Smooth muscle cell of the brain vasculature (primary cell): ENCODE measurements at places on chromosomes 6 and 20.

DNA sequence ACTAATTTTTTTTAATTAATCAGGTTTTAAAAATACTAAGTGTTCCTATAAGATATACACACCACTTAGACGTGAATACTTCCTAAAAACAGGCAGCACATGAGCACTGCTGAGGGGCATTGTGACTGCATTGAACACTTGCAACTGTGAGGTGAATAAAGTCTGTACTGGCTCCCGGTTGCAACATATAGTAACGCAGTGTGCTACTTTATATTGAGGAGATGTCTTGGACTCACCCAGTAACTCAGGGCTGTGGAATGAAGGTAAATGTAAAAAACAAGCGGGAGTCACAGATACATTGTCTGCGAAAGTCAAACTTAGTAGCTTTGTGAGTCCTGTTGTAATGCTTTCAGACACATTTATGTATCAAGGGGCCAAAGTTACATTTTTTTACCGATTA is 17.0 kb upstream of the HLA-A start:
- no peak for DNase-seq

- DNase-seq, result no peak
These were observed 374.3 kb downstream of the LMBRD1 start for GRCh38 chr6:69422475-69422874.

DNA sequence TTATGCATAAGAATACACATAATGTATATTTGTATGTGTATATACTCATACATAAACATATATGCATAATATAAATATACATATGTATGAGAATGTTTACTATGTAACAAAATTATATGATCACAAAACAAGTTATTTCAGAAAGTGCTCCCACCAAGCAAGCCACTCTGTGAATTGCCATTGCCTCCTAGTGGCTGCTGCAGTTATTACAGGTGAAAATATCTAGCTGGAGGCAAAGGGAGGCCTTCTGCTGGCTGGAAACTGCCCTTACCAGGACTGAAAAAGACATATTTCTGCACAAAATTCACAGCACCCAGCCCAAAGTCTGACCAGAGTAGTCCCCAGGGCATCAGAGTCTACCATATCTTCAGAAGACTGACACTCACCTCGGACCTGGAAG is 14.4 kb upstream of the ADAM33 start:
- no peak for DNase-seq

- no peak for DNase-seq
These were observed 31.1 kb downstream of the DOP1A start for GRCh38 chr6:83098589-83098988.

DNA sequence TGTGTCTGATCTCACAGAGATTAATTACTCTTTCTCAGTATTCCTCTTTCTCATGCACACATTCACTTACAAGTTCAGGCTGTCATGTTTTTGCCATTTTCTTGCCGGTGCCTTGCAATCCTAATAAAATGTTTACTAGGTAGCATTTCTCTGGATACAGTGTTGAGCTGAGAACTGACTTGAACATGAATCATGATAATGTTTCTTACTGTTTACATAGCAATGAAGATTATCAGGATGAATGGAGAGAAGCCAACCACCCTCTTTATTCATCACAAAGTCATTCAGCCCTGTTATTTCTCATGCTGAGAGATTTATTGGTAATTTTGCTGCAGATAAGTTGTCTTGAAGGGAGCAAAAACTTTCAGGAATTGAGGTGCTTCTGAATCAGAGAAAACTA is 185.5 kb upstream of the ECI2 start:
- DNase-seq, result no peak

GRCh38 chr20:31604567-31605030 is 490 bp upstream of the ID1 start:
- DNase-seq, result no peak

GRCh38 chr6:67131827-67132226 is 1424.8 kb upstream of the EYS start:
- no peak for DNase-seq

GRCh38 chr6:89140347-89141156 is 5.3 kb upstream of the PM20D2 start:
- no peak for DNase-seq

DNA sequence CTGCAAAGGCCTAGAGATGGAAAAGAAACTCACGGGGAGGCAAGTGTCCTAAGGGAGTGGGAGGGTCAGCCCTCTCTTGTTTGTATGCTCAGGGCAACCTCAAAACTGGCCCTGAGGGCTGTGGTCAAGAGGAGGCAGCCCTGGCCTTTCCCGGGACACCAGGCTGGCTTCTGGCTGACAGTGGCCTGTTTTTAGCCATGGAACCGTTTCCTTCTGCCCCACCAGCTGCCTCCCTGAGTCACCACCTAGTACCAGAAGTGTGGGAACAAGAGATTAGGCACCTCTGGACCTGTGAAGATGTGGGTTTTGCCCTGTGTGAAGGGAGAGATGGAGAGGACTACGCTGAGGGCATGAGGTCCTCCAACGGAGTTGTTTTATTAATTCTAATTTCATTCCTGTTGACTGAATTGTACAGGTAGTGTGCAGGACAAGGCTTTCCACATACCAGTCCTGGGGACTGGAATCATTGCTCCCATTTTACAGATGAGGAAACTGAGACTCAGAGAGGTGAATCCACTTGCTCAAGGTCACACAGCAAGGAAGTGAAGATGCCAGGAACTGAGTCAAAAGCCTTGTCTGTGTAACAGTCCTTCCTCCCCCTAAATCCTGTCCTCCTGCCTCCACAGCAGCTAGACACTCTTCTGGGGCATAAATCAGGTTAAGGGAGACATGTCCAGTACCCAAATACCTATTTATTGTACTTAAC is 5.5 kb downstream of the FOXS1 start:
- no peak for DNase-seq

DNA sequence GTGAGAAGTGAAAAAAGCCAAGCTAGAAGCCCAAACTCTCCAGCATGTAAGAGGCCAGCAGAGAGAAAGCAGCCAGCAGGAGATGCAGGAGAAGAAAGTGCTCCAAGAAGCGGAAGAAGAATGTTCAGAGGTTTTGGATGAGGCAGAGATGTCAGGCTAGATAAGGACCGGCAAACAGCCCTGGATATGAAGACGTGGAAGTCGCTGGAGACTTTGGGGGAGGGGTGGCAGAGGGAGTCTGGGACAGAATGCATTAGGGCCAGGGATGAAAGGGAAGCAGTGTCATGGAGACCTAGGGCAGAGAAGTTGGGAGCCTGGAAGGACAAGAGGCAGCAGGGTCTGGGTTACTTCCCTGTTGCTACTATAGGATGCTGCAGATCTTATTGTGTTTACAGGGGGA is 5.3 kb upstream of the SCUBE3 start:
- no peak for DNase-seq

- DNase-seq, result peak; percentile 62
These were observed 1.0 kb downstream of the CCN2 start for GRCh38 chr6:131949909-131950766.

DNA sequence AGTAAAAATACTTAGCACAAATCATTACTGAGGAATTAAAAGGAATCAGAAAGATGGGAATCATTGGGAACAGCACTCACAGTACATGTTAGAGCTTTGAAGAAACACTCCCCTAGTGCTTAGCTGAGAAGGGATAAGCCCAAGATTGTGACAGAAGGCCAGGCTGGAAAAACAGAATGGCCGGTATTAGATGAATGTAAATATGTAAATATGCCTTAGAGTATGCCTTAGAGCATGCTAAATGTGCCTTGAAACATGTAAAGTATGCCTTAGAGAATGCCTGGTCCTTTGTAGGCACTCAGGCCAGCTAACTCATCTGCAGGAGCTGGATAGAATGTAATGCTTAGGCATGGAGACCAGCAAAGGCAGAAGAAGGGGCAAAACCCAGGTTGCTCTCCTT is 10.6 kb upstream of the TENT5A start:
- no peak for DNase-seq

GRCh38 chr6:41443616-41444525 is 102.3 kb upstream of the FOXP4 start:
- no peak for DNase-seq

- DNase-seq, result no peak
These were observed 6.7 kb downstream of the PCK1 start for GRCh38 chr20:57567471-57568079.

GRCh38 chr6:81808851-81809570 is 56.5 kb upstream of the TENT5A start:
- DNase-seq, result no peak

DNA sequence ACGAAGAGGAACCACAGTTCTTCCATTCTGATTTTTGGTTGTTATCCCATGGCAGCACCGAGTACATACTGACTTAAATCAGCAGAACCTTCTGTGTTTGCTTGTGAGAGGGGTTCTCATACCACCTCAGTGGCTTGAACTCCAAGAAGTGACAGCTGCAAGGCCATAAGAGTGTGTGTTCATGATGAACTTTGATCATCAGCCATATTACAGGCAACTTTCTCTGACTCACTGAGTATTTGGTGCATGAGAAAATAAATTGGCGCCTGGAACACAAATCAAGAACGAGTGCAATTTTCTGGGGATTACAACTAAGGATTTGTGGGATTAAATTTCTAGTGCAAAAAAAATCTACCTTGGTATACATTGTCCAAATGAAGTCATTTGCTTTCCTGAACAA is 68.9 kb downstream of the CYP39A1 start:
- no peak for DNase-seq

DNA sequence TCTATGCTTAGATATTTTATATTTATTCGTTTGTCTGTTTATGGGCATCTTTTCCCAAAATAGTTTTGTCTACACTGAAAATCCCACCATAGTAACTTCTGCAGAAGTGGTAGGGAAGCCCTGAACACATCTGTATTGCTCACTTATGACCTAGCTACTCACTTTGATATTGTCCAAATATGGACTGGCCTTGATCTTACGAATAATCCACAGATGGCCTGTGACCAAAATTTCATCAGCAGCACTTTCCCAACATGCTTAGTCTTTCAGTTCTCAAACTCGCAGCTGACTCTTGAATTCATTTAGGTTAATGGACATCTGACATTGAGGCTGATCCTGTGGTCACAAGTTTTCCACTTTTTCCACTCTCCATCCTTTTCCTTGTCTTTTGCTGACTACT is 80.8 kb upstream of the BEND3 start:
- no peak for DNase-seq

GRCh38 chr6:33280539-33280938 is 3.6 kb downstream of the B3GALT4 start:
- DNase-seq, result no peak

- DNase-seq, result no peak
These were observed 71.2 kb upstream of the EMILIN3 start for GRCh38 chr20:41437836-41438235.

DNA sequence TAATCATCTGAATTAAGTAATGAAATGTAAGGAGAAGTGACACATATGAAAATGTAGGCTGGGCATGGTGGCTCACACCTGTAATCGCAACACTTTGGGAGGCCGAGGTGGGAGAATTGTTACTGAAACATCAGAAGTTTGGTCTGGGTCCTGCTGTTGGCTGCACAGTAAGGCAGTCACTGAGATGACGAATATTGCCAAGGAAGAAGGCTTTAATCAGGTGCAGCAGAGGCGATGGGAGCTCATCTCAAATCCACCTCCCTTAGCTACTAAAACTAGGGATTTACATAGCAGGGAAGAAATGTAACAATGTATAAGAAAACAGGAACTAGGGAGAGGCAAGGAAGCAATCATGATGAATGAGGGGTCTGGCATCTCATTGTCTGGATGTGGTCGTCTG is 50.1 kb downstream of the RBM24 start:
- DNase-seq, result no peak

- DNase-seq, result no peak
These were observed 97.3 kb downstream of the ANKRD60 start for GRCh38 chr20:58131151-58131550.

DNA sequence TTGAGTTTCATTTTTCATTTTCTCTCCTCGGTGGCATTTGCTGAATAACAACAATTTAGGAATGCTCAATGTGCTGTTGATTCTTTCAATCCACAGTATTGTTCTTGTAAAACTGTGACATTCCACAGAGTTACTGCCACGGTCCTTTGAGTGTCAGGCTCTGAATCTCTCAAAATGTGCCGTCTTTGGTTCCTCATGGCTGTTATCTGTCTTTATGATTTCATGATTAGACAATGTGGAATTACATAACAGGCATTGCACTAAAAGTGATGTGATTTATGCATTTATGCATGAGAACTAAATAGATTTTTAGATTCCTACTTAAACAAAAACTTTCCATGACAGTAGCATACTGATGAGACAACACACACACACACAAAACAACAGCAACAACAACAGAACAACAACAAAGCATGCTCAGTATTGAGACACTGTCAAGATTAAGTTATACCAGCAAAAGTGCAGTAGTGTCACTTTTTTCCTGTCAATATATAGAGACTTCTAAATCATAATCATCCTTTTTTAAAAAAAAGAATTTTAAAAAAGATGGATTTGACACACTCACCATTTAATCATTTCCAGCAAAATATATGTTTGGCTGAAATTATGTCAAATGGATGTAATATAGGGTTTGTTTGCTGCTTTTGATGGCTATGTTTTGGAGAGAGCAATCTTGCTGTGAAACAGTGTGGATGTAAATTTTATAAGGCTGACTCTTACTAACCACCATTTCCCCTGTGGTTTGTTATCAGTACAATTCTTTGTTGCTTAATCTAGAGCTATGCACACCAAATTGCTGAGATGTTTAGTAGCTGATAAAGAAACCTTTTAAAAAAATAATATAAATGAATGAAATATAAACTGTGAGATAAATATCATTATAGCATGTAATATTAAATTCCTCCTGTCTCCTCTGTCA is 88.1 kb downstream of the SNAP25 start:
- DNase-seq, result no peak

- no peak for DNase-seq
These were observed 236.1 kb downstream of the SYNDIG1 start for GRCh38 chr20:24705486-24705885.

- no peak for DNase-seq
These were observed 18.2 kb upstream of the ZNF391 start for GRCh38 chr6:27370391-27370790.

DNA sequence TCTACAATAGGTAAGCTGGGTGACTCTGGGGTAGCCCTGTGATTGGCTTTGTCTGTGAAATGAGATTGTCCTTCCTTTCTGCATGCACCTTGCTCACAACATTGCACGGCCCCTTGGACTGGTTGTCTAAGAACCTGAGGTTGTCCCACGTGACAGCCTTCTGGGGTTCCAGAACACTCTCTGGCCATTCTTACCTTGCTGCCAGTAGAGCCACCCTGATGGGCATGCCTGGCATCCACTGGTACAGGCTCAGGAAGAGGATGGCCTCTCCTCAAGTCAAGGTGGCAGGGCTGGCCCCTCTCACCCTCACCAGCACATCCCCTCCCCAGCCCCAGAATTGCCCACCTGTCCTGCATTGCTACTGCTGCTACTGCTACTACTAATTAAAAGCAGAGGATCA is 335.0 kb downstream of the PACRG start:
- no peak for DNase-seq

DNA sequence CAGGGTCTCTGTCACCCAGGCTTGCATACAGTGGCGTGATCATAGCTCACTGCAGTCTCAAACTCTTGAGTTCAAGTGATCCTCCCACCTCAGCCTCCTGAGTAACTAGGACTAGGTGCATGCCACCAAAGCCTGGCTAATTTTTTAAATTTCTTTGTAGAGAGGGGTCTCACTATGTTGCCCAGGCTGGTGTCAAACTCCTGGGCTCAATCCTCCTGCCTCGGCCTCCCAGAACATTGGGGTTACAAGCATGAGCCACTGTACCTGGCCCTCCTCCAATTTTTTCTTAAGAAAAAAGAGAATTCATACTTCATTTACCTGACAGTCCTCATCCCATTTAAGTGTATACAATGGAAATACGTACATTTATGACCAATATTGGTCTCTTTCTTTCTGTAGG is 37.9 kb downstream of the E2F3 start:
- DNase-seq, result no peak
